ENCODE measurements at places on chromosomes 6 and 20.

- no peak for DNase-seq
These were observed 40.9 kb downstream of the VSTM2L start for GRCh38 chr20:37943501-37944455.

DNA sequence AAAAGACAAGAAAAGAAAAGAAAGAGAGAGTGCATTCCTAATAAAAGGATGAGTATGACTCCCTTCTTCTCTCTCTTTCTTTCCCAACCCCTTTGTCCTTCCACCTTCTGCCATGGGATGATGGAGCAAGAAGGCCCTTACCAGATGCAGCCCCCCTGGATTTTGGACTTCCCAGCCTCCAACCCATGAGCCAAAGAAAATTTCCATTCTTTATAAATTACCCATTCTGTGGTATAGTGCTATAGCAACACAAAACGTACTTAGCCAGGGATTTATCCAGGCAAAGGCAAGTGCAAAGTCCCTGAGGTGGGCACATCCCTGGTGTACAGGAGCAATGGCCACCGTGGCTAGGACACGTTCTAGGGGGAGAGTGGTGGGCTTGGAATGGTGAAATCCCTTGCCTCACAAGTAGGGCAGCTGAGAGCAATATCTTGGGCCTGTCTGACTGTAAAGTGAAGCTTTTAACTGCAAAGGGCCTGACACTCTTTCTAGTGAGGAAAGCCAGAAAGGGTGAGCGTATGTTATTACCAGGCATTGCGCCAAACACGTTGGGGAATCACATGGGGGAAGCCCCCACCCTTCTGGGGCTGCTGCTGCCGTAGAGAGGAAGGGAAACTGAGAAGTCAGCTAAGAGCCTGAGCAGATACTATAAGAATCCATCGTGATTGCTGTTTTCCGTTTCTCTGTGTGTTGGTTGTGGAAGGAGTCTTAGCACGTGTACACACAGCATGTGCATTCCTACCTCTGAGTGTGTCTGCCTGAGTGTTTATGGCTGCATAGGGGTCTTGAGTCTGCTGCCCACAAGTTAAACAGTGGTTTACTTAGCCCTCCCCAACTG, 50.7 kb upstream of the SIRPA start:
- DNase-seq = peak; percentile 30

- no peak for DNase-seq
These were observed 32.5 kb downstream of the ZFAND3 start for GRCh38 chr6:37851997-37852524.

GRCh38 chr20:43925801-43926200, 11.1 kb downstream of the TOX2 start:
- DNase-seq = no peak

- no peak for DNase-seq
These were observed 897 bp upstream of the GMEB2 start for GRCh38 chr20:63627751-63628245.

DNA sequence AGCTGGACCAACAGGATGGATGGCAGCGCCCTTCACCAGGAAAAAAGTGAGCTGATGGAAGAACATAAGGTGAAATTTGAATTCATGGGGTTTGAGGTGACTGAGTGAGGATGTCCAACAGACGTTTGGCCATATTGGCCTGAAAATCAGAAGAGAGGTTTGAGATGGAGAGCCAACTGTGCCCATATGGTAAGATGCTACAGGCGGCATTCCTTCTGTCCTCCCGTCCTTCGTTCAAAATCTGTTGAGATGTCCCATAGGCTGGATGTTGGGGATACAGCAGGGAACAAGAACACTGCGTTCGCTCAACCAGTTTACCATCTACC, 468 bp upstream of the CMTR1 start:
- DNase-seq = no peak

- DNase-seq = peak; percentile 43
These were observed 104.0 kb downstream of the PLCB4 start for GRCh38 chr20:9172851-9173250.
